ENCODE measurements at places on chromosomes 7 and 10.
A peak's percentile ranks its signal among the peaks of the same experiment; 100 is the strongest.

GRCh38 chr10:51501396-51501795, 198.0 kb downstream of the CSTF2T start:
- no peaks in the 10 kb centered on the region for H3K4me1 ChIP-seq
- no peaks in the 10 kb centered on the region for H3K36me3 ChIP-seq
- H3K27me3 ChIP-seq: no peaks in the 10 kb centered on the region
- DNase-seq: no peak

DNA sequence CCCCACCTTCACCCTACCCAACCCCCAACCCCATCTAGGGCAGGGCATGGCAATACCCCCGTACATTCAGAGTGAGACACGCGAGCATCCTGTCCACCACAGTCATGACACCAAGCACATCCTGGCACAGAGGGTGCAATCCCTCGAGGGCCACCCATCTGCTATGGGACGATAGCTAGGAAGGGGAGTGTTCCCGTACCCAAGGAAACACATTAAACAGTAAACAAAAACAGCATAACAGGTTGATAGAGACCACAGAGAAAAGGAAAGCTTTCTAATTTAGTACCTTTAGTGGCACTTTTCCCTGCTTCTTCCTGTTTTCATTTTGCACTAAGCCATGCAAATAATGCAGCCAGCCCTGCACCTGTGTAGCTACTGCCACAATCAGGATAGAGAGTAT, 2.3 kb upstream of the SMKR1 start:
- no peak overlapping the region for H3K27ac ChIP-seq
- H3K4me1 ChIP-seq: no peaks in the 10 kb centered on the region
- no peaks in the 10 kb centered on the region for H3K36me3 ChIP-seq
- peaks cover 3% of the 10 kb centered on the region for H3K27me3 ChIP-seq

DNA sequence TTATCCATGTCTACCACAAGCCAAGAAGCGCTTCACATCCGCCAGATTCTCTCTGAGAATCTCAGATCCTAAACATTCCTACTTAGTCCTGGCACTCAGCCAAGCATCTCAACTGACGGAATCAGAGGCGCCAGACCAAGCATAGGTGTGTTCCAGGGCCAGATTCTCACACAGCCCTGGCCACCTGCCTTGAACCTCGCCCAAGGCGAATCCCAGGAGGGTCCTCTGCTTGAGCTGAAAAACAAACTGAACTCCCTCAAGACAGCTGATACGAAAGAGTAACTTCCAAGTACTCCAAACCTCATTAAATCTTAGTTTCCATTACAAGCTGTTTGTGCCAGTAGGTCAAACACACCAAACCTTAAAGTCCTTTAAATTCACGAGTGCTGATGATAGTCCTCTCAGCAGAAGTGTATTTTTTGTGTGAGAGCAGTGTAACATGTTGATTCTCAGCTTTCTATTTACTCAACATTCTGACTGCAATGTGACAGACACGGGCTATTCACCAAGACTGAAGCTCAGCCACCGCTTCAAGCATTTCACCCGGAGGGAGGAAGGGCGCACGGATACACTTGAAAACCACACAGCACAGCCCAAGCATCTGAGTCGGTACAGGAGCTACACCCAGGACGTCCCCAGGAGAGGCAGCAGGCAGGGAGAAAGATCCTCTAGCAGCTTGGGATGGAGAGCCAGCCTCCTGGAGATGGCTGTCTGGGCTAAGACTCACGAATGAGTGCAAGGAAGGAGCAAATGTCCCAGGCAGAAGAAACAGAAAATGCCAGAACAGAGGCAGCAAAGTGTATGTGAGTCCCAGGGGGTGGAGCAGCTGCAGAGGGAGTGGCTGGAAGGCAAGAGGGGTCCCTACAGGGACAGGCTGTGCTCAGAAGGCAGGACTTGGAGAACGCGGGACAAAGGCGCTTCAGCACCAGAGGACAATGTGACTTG, 6.0 kb downstream of the PARD3 start:
- no peak for DNase-seq
- no peak overlapping the region for H3K4me3 ChIP-seq
- no peaks in the 10 kb centered on the region for H3K36me3 ChIP-seq
- no peaks in the 10 kb centered on the region for H3K27me3 ChIP-seq
- no peak overlapping the region for H3K27ac ChIP-seq
- H3K4me1 ChIP-seq: peaks cover 10% of the 10 kb centered on the region

GRCh38 chr7:70571403-70571934, 560.5 kb upstream of the GALNT17 start:
- no peak overlapping the region for H3K27ac ChIP-seq
- H3K36me3 ChIP-seq: no peaks in the 10 kb centered on the region
- H3K4me1 ChIP-seq: no peaks in the 10 kb centered on the region
- H3K4me3 ChIP-seq: no peak overlapping the region
- DNase-seq: no peak

DNA sequence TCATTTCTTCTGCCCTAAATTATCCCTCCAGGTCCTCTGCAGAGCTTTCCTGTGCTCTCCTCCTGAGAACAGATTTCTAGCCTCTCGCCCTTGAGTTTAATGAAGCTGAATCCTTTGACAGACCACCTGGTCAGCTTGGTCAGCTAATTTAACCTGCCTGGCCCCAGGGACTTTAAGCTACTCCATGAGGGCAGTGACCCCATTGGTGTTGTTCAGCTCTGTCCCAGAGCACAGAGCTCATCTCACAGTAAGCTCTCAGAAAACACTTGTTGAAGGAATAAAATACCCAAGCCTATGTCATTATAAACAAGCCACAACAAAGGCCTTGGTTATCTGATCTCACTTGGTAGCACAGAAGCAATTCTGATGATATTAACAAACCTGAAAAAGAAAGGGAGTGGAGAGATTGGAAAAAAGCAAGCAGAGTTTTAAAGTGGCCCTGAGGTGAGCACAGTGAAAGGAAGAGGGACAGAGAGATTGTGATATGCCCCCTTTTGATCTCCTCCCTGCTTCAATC, 24.4 kb downstream of the SLC26A4 start:
- H3K36me3 ChIP-seq: no peaks in the 10 kb centered on the region
- H3K4me3 ChIP-seq: no peak overlapping the region
- H3K27ac ChIP-seq: no peak overlapping the region
- no peaks in the 10 kb centered on the region for H3K27me3 ChIP-seq
- H3K4me1 ChIP-seq: peaks cover under 1% of the 10 kb centered on the region
- DNase-seq: no peak

DNA sequence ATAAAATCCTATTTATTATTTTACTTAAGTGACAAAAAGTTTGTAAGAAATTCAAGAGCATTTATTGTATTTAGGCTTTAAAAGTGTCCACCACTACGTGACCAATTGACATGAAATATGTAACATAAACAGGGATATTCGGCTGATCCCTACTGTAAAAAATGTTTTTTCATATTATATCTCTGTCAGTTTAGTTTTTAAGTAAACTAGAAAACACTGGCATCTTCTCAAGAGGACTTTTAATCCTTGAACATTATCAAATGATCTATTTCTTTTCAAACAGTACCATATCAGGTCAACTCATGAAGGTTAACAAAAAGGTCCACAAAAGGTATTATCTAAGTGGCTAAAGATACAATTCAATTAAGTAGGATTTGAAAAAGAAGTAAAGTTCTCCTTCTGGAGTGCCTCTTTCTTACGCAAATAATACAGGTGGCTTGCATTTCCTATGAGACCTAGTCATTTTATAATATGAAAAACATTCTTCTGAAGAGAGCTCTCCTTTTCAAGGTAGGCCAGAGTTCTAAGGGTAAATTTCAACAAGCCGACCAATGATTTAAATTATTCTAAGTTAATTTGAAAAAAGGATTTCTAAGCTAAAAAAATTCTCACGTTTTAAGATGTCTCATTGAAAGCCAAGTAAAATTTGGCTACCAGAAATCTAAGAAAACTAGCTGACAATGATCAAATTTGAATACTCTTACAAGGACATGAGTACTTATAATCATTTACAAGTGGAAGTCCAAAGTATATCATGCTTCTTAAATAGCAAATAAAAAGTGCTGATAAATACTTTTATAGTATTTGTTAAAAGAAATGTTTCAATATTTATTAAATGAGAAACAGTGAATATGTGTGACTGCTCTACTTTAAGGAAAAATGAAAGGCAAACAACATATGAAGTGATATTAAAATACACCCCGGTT, 133.5 kb downstream of the NRBF2 start:
- H3K4me1 ChIP-seq: peaks cover 31% of the 10 kb centered on the region
- peak; percentile 52 for DNase-seq
- peak overlapping the region; percentile 99 for H3K4me3 ChIP-seq
- no peaks in the 10 kb centered on the region for H3K36me3 ChIP-seq

DNA sequence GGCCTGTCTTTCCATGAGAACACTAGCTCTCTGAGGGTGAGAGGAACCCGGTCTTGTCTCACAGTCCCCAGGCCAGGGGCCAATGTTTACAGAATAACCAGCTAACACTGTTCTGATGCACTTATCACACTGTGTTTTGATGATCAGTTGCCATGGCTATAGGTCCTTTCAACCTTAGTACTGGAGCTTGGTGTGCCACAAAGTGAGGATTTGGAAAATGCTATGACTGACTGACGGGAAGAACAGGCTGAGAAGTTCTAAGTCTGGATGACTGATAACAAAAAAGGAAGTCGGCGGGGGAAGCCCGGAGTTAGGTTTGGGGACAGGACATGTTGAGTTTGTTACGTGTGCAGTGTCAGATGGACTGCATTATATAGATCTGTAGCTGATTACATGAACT, 141.8 kb downstream of the CTTNBP2 start:
- no peaks in the 10 kb centered on the region for H3K27me3 ChIP-seq
- DNase-seq: no peak
- no peak overlapping the region for H3K4me3 ChIP-seq
- H3K27ac ChIP-seq: no peak overlapping the region
- H3K36me3 ChIP-seq: no peaks in the 10 kb centered on the region
- H3K4me1 ChIP-seq: no peaks in the 10 kb centered on the region

DNA sequence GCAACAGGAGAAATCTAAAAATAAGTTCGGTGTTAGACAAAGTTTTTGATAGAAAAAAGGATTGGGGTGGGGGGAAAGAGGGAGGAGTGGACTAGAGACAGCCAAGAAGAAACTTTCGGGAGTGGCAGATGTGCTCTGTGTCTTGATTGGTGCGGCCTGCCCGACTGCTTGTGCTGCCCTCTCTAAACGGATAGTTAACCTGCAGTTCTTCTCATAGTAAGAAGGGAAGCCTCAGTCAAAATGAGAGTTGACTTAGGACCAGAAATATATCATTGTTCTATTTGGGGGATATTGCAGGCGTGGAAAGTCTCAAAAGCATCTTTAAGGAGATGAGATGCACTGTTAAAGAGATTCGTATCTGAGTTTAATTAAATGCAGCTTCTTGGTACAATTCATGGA, 39.3 kb downstream of the UBE3C start:
- no peak overlapping the region for H3K27ac ChIP-seq
- DNase-seq: no peak
- no peaks in the 10 kb centered on the region for H3K27me3 ChIP-seq
- H3K36me3 ChIP-seq: peaks cover 21% of the 10 kb centered on the region
- no peaks in the 10 kb centered on the region for H3K4me1 ChIP-seq

- H3K36me3 ChIP-seq: no peaks in the 10 kb centered on the region
- no peaks in the 10 kb centered on the region for H3K27me3 ChIP-seq
- no peak for DNase-seq
These were observed 167.7 kb downstream of the MAGI2 start for GRCh38 chr7:79285756-79286155.

DNA sequence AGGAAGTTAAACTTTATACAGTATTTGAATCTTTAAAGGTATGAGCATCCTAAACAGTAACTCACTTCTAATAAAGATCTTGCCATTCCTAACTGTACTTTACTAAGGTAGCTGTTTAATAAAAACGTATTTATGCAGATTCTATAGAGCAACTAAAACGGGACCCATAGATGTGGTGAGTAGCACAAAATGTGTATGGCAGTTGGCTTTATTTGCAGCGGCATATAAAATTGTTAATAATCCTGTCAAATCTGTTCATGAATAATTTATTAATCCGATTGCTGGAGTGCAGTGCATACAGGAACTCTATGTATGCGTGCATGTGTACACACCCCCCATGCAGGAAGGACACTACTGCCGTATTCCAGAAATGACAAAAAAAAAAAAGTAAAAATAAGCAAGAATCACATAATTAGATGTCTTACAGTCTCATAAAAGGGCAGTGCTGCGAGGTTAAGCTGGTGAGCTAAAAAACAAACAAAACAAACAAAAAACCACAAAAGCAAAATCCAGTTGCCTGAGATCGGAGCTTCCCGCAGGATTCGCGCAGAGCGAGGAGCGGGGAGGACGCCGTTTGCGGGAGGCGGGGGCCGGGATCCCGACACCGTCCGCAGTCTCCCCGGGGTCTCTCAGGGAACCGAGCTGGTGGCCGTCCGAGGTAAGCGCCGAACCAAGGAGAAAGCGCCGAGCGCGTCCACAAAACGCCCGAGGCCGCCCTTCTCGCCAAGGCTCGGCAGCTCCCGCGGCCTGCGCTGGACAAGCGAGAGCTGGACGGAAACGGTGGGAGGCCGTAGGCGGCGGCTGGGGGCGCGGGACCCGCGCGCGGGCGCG, 518 bp upstream of the COMMD3 start:
- DNase-seq: peak; percentile 53
- peaks cover 17% of the 10 kb centered on the region for H3K4me1 ChIP-seq
- no peaks in the 10 kb centered on the region for H3K36me3 ChIP-seq

DNA sequence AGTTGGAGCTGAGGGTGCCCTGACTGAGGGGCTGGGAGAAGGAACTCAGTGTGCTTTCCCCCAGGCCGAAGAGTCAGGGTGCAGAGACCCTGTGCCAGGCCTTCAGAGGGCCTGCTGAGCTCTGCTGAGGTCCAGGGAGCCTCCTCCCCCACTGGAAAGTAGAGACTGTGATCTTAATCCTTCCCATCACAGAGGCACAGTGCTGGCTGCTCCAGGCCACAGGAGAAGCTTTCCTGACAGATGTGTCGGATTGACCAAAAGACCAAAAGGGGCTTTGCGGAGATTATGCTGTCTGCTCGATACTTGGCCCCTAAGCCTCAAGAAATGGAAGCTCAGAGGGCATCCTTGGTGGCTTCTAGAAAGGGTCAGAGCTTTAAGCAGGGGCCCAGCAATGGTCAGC, 32.9 kb upstream of the BTRC start:
- DNase-seq: no peak
- no peak overlapping the region for H3K27ac ChIP-seq
- H3K4me1 ChIP-seq: no peaks in the 10 kb centered on the region
- H3K4me3 ChIP-seq: no peak overlapping the region

- no peak overlapping the region for H3K4me3 ChIP-seq
- no peaks in the 10 kb centered on the region for H3K27me3 ChIP-seq
- H3K4me1 ChIP-seq: no peaks in the 10 kb centered on the region
- no peak for DNase-seq
- no peak overlapping the region for H3K27ac ChIP-seq
- no peaks in the 10 kb centered on the region for H3K36me3 ChIP-seq
These were observed 568.6 kb downstream of the KCNMA1 start for GRCh38 chr10:77068969-77069368.

DNA sequence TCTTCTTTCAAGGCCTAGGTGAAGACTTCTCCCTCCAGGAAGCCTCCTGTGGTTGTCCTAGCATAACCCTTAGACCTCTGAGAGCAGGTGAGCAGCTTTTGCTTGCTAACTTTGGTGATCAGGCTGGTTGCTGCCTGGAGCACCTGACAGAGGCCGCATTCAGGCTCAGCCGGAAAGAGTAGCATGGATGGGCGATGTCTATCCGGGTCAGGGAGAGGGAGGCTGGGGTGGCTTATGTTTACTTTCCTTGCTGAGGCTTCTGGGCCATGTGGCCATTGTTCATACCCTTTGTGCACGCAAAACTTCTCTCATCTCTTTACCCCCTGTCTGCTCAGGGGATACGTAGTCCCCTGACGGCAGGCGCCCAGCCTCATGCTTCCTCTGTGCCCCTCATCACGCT, 27.4 kb upstream of the PCBD1 start:
- peaks cover 10% of the 10 kb centered on the region for H3K27me3 ChIP-seq
- no peak overlapping the region for H3K4me3 ChIP-seq
- H3K27ac ChIP-seq: no peak overlapping the region
- DNase-seq: no peak

All from endothelial cell of umbilical vein (primary cell).